ENCODE measurements at places on chromosomes 1 and 21.
A peak's percentile ranks its signal among the peaks of the same experiment; 100 is the strongest.

DNA sequence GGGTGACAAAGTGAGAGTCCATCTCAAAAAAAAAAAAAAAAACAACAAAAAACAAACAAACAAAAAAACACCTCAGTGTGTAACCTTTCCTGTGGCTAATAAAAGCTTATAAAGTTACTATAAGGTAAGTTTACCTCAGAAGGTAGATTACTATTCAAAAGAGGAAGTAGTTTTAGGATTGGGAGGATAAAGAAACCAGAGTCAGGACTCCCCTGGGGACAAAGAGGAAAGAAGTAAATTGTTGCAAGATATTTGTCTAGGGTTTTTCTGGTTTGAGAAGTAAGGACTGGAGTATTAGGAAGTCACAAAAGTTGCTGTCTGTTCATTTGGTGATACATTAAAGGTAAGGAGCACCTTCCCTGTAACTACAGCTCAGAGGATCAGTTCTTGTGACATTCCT lies 23.8 kb upstream of the CENPF start:
- no peak for DNase-seq

DNA sequence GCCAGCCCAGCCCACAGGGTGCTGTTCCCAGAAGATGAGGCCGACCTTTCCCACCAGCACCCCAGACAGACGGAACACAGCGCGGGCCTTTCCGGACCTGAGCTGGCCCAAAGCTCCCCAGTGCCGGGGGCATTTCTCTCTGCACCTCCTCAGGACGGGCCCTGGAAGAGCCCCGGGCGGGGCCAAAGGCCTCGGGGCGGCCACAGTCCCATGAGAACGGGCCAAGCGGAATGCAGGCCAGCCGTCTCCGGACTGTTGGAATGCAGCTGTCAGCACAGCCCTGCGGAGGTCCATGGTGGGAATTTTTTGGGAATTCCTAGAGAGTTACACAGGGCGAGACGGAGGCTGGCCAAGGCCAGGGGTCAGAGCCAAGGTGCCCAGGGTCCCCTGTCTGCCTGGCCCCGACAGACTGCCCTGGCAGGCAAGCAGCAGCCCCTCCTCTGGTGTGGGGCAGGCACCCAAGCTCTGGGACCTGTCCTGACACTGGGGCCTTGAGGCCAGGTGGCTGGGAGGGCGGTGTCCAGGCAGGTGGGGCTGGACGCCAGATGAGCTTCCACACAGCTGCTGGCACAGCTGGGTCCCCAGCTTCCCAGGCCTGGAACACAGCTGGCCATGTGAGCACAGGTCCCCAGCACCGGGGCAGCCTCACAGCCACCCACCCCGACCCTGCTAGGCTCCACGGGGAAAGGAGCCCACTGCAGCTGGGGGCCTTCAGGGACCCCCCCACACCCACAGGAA lies 63.0 kb downstream of the MEGF6 start:
- no peak for DNase-seq

DNA sequence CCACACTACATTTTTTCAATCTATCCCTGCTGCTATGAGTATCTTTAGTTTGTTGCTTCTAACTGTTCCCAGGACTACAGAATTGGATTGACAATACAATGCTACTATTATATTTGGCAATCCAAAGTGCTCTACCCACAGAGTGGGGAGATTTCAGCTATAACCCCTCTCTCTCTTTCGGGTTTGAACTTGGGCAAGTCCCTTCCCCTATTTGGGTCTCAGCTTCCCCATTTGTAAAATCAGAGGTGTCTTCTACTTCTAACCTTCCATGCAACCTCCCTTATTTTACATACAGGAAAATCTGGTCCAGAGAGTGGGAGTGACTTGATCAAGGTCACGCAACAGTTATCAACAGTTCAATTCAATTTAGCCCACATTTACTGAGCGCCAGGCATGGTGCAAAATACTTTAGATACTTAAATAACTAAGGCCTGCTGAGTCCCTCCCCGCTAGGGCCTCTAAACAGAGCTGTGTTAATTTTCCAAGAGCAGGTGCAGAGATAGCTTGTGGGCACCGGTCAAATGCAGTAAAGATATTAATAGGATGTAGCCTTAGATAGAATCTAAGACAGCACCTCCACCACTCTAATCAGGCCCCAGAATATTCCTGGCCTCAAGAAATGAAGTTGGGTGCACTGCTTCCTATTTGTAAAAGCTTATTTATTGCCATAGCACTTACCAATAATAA lies 9.4 kb upstream of the GPX7 start:
- DNase-seq: no peak

- no peak for DNase-seq
Measured at GRCh38 chr21:42387164-42387563, 8.7 kb downstream of the TMPRSS3 start.

GRCh38 chr1:222921945-222922344 lies 107.1 kb downstream of the DISP1 start:
- DNase-seq: no peak

GRCh38 chr1:240242601-240243144 lies 151.0 kb downstream of the FMN2 start:
- no peak for DNase-seq

DNA sequence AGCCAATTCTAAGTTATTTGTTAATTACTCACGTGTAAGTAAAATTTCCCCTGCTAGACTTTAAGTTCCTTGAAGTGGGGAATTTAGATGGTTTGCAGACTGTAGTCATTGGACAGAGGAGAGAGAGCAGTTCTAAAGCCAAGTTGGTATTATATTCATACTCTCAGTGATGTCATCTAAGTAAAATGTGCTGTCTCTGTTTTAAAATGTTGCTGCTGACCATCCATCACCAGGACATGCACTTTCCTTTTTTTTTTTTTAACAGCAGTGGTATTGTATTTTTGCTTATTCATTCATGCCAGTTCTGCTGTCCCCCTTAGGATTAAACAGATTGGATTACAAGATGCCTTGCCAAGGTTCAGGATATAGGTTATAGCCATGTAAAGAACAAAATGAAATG lies 2.3 kb downstream of the TTLL7 start:
- no peak for DNase-seq

DNA sequence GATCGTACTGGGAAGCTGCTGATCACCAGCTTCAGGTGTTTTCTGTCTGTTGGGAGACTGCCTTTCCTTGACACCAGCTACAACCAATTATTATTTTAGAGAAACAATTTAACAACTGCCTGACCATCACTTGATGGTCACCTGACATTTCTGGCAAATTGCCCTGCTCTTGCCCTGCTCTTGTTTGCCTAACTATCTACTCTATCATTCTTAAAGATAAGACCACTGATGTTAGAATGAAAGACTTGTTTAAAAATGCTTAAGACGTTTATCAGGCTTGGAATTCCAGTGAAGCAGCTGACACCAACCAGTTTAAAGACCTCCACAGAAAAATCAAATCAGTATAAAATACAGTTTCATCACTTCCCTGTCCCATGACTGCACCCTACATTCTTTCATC lies 423.3 kb upstream of the CAMK1G start:
- DNase-seq: no peak

DNA sequence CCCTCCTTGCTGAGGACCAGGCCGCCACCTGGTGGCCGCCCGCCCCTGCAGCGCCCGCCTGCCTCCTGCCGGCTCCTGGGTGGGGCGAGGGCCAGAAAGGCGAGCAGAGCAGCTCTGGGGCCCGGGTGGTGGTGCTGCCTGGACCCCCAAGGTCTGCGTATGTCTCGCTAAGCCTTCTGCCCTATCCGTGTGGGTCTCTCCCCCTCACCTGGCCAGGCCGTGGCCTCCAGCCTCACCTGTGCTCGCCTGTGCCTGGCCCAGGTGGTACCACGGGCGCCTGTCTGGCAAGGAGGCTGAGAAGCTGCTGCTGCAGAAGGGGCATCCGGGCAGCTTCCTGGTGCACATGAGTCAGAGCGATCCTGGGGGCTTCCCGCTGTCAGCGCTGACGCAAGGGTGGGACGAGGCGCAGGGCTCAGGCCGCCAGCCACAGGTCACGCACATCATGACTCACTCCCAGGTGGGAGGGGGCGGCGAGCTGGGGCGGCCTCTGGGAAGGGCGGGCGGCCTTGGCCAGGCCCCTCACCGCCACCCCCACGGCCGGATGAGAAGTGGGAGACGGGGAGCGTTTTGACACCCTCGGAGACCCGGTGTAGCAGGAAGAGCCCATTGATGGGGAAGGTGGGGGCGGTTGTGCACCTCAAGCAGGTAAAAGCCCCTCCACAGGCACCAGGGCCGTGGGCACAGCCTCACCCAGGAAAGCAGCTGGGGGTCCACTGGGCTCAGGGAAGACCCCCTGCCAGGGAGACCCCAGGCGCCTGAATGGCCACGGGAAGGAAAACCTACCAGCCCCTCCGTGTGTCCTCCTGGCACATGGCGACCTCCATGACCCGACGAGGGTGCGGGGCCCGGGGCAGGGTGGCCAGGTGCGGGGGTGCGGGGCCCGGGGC lies 9.9 kb downstream of the RNF223 start:
- DNase-seq: peak; percentile 87

DNA sequence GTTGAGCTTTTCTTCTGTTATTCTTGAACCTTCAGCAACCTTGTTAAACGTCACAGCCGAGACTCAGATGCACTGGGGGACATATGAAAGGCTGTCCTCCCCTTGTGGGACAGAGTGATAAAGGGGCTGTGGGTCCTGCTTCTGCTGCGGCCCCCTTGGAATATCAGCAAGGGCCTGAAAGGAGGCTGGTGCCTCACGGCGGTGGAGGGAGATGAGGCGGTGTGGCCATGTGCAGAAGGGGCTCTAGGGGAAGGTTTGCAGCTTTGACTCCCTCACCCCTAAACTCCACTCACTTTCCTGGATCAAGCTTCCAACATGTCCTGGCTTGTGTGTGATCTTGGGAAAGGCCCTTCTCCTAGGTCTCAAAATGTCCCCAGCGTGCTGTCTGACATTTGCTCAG lies 270.7 kb upstream of the CSF3R start:
- DNase-seq: no peak

GRCh38 chr1:228313536-228314277 lies 92.9 kb downstream of the TRIM11 start:
- DNase-seq: no peak

GRCh38 chr1:34398241-34398915 lies 221.7 kb downstream of the C1orf94 start:
- DNase-seq: no peak

DNA sequence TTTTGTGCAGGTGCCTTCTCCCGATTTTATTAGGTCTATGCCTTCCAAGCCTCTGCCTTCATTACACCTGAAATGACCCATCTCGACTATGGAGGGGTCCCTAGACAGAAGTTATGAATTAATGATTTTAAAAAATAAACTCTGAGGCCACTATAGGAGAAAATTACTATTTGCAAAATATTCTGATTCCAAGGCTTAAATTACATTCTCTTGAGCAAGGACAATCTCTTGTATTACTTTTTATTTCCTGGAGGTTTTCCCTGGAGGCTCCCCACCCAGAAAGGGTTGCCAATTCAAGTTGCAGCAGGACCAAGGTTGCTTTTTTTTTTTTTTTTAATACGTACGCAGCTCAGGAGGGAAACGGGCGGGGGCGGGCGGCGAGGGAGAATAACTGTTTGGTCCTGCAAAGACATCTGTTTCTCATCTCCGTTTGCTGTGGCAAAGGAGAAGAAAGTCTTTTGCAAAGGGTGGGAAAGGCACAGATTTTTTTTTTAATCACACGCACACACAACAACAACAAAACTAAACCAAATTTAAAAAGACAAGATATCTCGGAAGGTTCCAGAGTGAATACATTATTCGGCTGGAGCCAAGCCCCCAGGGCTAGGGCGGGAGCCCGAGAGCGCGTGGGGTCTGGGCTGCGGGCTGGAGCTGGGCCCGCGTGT lies 618 bp upstream of the SERTAD4 start:
- DNase-seq: no peak

DNA sequence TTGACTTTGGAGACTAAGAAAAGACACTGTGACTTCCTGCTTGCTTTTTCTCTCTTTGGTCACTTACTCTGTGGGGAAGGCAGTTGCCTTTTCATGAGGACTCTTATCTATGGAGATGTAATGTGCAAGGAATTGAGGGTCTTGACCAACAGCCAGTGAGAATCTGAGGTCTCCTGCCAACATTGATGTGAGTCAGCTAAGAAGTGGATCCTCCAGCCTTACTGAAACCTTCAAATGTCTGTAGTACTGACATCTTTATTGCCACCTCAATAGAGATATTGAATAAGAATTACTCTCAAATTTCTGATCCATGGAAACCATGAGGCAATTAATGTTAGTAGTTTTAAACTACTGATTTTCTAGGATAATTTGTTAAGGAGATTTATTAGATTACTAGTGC lies 598.4 kb downstream of the ADGRL2 start:
- no peak for DNase-seq

GRCh38 chr1:67213948-67214347 lies 47.7 kb downstream of the IL23R start:
- DNase-seq: no peak

DNA sequence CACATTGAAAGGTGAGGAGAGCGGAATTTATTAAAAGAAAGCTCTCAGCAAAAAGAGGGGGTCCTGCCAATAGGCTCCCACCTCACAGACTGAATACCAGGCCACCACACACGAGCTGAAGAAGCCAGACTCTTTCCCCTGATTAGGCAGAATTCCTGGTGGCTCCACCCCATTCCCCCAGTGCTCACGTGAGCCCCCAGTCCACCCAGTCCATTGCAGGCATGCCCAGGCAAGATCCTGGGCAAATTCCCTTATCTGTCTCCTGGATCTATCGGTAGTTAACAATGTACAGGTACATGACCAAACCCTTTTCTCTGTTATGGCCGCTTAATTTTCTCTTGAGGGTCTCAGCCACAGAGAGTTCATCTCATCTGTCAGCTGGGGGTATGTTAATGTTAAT lies 54.6 kb upstream of the BTG3 start:
- DNase-seq: no peak

DNA sequence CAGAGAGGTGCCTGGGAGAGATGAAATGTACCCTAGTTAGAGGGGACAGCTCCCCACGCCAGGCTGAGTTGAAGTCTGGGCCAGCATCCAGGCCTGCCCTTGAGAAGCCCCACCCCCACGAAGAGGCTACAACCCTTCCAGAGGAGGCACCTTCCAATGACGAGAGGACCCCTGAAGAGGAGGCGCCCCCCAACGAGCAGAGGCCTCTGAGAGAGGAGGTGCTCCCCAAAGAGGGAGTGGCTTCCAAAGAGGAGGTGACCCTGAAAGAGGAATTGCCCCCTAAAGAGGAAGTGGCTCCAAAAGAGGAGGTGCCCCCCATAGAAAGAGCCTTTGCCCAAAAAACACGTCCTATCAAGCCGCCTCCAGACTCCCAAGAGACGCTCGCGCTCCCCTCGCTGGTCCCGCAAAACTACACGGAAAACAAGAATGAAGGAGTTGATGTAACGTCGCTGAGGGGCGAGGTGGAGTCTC lies 3.1 kb downstream of the EVA1B start:
- no peak for DNase-seq

DNA sequence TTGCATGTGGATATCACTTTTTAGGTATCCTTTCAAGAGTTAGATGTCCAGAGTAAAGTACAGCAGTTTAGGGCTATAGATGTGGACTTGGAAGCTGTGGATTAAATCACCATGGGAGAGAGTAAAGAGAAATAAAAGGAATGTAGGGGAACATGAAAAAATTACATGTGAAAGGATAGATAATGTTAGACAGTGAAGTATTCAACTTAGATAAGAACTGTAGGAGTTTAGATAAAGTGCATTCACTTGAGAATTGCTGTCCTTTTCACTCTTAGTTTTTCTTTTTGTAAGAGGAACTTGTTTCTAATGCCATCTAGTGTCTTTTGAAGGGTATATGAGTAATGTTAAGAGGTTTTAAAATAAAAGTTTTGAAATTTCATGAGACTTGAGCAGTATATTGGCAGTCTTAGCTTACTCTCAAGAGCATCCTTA lies 40.1 kb downstream of the MAST2 start:
- DNase-seq: no peak

GRCh38 chr1:66436378-66437135 lies 97.4 kb upstream of the SGIP1 start:
- peak; percentile 62 for DNase-seq

- DNase-seq: no peak
Measured at GRCh38 chr1:183233113-183233512, 47.0 kb downstream of the LAMC2 start.

- DNase-seq: no peak
Measured at GRCh38 chr1:9538669-9539164, 548 bp upstream of the SLC25A33 start.

Data from activated CD4-positive, alpha-beta memory T cell treated with anti-CD3 and anti-CD28 coated beads, Interleukin-2, amount 10 ng/mL, durations not matched to agents 7 days and 5 days (primary cell).